ENCODE measurements at places on chromosomes 2 and 18.

- no peak for DNase-seq
These were observed 34.4 kb upstream of the TRAPPC8 start for GRCh38 chr18:31977270-31977872.

GRCh38 chr2:352696-353095, 64.8 kb upstream of the ALKAL2 start:
- no peak for DNase-seq

- no peak for DNase-seq
These were observed 8.4 kb downstream of the POMC start for GRCh38 chr2:25159949-25160348.

- DNase-seq: no peak
These were observed at the start of gene DCC for GRCh38 chr18:52339891-52340371. DCC (plus strand) TSS chr18:52340197; CDS start chr18:52340788, 591 bp downstream.

DNA sequence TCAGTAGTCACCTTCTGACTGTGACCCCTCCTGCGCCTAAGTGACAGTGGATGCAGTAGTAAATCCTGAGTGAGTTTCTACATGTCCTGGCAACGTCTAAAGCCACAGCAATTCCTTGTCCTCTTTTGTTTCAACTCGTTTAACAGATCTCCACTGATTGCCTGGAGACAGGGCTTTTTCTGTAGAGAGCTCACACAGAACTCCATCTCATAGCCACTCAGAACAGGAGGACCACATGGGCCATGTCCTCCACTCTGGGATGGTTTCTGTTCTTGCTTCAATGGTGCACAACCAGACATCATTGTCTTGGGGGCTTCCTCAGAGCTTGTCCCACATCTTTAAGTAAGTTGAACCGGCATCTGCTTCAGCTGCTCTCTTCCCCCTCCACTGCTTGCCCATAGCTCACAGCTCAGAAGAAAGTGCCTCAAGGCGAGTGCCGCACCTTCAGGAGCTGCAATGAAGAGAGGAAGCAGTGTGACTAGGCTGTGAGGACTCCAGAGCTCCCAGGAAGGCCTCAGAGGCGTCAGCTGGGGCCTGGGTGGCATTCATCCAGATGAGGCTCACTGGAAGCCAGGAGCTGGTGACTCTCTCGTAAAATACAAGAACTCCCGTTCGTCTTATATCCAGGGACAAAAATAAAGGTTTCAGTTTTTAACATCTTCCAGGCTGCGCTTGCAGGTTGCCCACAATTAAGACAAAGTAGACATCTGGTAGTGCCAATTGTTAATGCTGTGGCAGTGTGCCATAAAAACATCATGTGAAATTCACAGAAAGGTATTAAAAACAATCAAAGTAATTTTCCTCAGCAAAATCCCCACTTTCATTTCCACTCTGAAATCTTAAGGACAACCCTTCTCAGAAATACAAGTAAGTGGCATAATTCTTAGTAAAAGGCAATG, 37.3 kb downstream of the ST3GAL5 start:
- no peak for DNase-seq

GRCh38 chr2:231527091-231527395, 3.2 kb downstream of the NMUR1 start:
- DNase-seq: no peak
